ENCODE measurements at places on chromosomes 6 and 20.

- no peak for DNase-seq
Observed at GRCh38 chr6:160387916-160388643, 39.9 kb downstream of the SLC22A3 start.

DNA sequence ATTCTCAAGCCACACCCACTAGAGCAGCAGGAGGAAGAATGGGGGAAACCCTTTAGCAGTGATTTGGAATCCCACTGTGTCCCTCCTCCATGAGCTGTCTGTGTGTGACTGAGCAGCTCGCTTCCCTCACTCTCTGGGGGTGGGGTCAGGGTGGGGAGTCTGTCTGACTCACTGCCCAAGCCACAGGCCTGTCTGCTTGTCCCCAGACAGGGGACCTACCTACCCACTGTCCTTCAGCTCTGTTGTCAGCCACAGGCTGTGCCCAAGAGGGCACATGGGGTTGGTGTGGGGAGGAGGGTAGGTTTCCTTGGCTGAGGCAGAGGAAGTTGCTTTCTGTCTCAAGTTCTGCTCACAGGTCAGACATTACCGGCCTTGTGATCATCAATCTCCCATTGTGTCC is 127.0 kb downstream of the MAFB start:
- no peak for DNase-seq

DNA sequence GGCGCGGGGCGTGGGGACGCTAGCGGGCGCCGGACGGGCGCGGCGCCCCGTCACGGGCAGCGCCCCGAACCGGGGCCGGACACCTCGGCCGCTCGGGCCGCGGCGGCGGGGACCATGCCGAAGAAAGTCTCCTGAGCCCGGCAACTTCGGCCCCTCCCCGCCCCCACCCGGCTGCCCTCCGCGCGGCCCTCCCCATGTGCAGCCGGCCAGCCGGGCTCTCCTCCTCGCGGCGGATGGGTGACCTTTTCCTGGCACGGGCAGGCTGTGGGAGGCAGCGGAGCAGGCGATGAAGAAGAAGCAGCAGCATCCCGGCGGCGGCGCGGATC is 278 bp downstream of the UST start:
- no peak for DNase-seq

DNA sequence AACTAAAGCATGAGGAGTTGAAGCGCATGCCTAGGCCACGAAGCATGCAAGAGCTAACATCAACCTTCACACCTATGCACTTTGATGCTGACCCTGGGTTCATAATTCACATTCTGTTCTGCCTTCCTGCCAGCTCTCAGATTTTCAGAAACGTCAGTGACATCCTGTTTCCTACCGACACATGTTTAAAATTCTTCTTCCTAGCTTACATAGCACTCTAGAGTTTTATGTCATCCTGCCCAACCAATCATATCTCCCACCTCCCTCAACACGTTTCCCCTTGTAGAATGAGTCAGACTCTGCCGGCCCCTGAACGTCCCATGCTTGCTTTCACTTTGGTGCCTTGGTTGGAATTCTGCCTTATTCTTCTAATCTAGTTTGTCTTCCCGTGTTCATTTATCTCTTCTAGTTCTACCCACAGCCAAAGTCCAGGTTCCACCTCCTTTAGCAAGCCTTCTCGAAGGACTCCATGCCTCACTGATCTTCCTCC is 97.2 kb upstream of the MAP7 start:
- no peak for DNase-seq

- DNase-seq = no peak
Observed at GRCh38 chr20:61331543-61331942, 79.5 kb downstream of the CDH4 start.

DNA sequence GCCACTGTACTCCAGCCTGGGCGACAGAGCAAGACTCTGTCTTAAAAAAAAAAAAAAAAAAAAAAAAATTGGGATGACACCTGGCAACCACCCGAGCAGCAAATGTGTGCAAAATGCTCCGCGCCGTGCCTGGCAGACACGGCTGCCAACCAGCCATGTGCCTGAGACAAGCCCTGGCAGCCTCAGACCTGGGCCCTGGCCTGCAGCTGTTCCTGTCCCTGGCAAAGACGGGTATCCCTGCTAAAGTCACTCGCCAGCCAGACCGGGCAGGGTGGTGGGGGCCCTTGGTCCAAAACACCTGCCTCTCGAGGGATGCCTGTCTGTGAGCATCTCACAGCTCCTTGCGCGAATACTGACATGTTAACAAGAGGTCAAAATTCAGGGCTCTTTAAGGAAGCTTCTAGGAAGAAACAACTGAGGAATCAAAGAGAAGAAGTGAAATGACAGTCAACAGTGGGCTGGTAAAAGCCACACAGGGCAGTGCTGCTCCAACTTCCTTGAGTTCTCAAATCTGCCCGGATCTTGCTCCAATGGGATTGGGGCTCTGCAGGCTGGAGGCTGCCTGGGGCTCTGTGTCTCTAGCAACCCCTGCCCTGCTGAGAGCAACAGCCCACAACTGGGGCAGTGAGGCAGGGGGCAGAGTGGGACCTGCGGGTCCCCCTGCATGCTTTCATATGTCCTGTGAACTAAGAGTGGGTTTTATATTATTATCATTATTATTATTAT is 53.4 kb downstream of the SYTL3 start:
- DNase-seq = no peak

DNA sequence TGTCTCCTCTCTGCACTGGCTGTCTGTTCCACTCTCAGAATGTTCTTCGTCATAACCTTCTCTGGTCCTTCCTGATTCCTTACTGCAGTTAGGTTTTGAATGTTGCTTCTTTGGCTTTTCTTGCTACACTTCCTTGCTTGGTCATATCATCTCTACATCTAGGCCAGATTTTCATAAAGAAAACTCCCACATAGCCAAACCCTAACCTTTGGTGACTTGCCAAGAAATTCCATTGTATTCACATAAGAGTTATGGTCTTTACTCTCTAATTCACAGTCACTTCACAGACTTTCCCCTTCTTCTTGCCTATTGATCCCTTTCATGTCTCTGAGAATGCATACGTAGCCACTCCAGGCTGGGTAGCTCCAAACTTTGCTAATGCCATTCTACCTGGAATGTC is 41.9 kb upstream of the SIM1 start:
- no peak for DNase-seq

- no peak for DNase-seq
Observed at GRCh38 chr20:41424011-41424410, 57.4 kb upstream of the EMILIN3 start.

DNA sequence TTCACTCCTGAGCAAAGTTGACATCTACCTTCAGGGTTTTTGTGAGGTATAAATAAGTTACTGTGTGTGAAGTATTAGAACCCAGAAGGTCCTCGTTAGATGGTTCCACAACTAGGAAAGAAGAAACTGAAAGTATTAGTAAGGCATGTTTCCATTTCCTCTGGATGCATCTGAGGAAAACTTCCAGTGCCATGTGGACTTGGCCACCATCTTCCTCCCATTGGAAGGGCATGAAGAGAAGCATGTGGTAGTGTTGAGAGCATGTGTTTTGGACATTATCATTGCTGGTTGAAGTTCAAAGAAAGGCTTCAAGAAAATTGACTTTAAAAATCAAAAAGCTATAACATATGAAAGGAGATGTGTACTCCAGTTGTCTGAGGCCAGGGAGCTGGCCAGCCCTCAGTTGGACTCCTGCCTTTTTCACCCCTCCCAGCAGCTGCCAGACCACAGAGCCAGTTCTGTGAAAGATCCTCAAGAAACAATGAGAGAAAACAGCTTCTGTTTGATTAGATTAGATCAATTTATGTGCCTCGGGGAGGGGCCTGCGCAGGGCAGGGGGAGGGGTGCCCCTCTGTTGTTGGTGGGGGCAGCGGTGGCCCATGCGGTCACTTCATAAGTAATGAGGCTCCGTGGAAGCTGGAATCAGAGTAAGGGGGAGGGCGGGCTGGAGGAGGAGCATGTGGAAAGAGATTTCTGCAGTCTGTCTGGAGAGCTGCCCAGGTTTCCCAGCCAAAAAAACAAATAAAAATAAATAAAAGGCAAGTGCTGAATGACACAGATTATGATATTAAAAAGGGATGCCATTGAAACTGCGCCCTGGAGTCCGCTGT is 154.0 kb downstream of the JARID2 start:
- DNase-seq = no peak

GRCh38 chr6:72975352-72975752 is 249.9 kb downstream of the KHDC1L start:
- DNase-seq = no peak

- DNase-seq = peak; percentile 5
Observed at GRCh38 chr6:132768051-132768517, 10.4 kb upstream of the VNN2 start.

GRCh38 chr6:156963712-156964700 is 186.8 kb downstream of the ARID1B start:
- DNase-seq = no peak

- DNase-seq = no peak
Observed at GRCh38 chr6:140079328-140079727, 704.9 kb upstream of the CITED2 start.

DNA sequence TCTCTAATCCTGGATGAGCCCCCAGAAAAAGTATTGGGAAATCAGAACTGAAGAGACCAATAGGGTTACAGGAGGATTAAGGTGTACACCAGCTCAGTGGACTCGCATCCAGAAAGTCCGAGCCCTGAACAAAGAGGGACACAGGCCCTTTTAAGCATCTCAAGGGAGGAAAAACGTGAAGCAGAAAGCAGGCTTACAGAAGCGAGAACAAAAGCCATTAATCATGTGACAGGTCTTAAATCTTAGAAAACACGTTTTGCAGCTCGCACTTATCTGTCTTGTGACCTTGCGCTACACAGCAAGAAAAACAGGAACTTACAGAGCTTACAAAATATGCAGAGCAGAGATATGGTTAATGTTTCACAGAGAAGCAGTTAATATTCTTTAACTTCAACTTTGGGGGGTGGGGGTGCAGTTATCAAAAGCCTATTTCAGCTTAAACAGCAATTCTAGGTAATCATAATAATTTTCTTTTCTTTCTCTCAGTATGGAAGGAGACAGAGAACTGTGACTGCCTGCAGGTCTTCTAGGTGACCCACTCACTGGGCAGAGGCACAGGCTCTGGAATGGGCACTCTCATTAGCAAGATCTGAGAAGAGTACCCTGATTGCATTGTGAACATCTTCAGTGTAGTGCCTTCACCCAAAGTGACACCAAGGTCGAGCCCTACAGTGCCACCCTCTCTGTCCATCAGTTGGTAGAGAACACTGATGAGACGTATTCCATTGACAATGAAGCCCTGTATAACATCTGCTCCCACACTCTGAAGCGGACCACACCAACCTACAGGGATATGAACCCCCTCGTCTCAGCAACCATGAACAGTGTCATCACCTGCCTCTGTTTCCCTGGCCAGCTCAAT is 65.0 kb upstream of the MOCS1 start:
- DNase-seq = no peak

DNA sequence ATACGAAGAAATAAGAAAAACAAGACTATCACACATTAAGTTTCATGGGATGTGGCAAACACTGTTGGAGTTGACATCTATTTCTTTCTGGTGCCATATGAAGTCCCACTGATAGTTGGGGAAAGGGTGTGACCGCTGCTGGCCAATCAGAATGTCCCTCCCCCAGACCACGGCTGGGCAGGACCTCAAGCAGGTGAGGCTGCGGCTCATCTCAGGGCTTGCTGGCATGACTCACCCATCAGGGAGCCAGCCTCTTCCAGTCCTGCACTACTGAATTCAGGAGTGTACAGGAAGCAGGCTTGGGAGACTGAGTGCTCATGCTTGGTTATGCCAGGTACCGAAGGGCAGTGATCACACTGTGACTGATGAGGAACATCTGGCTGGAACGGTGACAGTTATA is 18.9 kb downstream of the PREP start:
- DNase-seq = no peak

DNA sequence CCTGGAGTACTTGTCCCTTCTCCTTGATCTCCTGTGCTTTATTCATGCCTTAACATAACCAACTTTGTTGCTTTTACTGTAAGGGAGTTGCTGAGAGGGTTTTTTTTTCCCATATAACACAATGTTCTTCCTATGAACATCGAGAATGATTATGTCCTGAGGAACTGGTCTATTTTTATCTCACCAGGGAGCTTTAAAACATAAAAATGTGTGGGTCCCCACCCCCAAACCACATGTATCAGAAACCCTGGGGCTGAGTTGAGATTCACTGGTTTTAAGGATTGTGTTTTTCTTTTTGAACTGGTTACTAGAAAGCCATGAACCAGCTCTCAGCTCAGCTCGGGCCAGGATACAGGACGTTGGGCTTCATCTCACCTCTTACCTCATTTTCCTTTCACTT is 118.5 kb upstream of the JAG1 start:
- DNase-seq = no peak

- DNase-seq = peak; percentile 73
Observed at GRCh38 chr20:57795342-57795697, 85.5 kb upstream of the PMEPA1 start.

DNA sequence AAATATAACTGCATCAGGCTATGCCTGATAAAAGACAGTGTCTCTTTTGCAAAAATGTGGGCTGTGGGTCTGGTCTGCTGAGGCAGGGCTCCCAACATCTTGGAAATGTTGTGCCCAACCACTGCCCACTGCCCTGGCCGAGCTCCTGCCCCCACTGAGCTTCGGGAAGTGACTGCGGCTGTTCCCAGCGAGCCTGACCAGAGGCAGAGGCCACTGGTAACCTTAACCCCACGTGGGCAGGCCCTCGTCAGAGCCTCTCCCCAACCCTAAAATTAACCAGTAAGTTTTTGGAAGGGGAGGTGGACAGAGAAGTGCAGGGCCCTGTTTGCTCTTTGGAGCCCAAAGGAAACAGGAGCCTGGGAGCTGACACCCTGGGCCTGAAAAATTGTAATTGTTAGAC is 225.9 kb downstream of the MAFB start:
- DNase-seq = no peak

DNA sequence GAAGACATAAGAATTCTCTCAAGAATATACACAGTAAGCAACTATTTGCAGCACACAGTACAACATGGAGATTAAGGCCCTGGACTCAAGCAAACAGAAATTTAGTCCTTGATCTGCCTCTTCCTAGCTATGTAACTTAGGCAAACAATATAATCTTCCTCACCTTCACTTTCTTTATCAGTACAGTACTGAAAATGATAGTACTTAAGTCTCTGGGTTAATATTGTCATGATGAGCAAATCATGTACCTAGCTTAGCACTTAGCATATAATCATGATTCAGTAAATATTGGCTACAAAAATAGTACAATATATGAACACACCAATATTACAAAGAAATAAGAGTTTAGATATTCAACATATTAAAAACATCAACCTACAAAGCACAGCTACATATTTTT is 320.5 kb downstream of the HACE1 start:
- no peak for DNase-seq

DNA sequence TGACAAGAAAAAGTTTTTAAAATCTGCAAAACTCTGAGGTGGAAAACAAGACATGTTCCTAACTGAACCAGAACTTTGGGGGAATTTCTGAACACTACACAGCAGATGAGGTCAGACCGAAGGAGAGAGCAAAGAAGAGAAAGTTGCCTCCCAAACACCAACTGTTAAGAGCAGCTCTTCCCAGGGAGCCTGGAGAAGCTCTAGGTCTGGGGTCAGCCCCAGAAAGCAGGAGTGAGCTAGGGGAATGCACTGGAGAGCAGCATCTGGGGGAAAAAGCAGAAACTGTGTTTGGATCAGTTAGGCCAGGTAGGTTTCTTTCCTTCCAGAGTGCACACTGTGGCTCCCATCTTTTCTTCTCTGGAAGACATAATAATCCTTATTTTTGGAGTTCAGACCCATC is 41.3 kb downstream of the FKBP5 start:
- DNase-seq = no peak

GRCh38 chr20:14521016-14521415 is 183.6 kb upstream of the FLRT3 start:
- no peak for DNase-seq

- no peak for DNase-seq
Observed at GRCh38 chr20:10462516-10462915, 27.4 kb downstream of the SLX4IP start.

Data from H54 (cell line).